ENCODE measurements at places on chromosomes 3 and 15.

DNA sequence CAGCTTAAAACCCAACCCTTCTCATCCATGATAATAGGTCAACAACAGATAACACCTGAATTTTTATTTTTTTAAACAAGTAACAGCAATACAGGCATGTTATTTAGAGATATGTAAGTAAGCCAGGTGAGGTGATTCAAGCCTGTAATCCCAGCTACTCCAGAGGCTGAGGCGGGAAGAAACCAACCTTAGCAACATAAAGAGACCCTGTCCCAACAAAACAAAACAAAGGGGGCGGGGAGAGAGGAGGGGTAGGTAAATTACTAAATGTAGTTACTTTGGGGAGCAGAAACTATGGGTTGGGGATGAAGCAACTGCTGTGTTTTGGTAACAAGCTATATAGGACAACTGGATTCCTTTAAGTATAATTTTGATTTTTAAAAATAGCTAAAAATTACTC, 47.0 kb downstream of the GNB4 start:
- no peak for DNase-seq

- no peak for DNase-seq
Observed at GRCh38 chr15:90869140-90869541, 753 bp downstream of the FURIN start.

- no peak for DNase-seq
Observed at GRCh38 chr3:129254536-129255230, 5.3 kb downstream of the COPG1 start.

GRCh38 chr15:69034352-69034751, 19.9 kb downstream of the NOX5 start:
- DNase-seq, result no peak

GRCh38 chr3:18946524-18946923, 201.8 kb upstream of the KCNH8 start:
- DNase-seq, result no peak

DNA sequence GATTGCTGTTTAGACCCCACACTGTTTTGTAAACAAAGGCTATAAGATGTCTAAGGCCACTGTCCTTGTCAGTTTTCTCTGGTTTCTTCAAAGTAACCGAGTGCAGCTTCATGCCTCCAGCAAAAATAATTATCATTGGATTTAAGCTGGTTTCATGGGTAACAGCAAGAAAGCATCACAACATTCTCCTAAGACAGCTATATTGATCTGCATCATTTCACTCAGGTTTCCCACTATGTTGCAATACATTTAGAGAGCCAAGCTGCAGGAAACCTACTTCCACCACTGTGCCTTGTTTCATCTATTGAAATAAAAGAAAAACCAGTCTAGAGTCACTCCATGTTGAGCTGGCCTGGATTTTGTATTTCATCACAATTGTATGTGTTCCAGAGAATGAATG, 351.4 kb downstream of the OXSM start:
- no peak for DNase-seq

- no peak for DNase-seq
Observed at GRCh38 chr3:122560680-122561079, 3.4 kb downstream of the PARP9 start.

DNA sequence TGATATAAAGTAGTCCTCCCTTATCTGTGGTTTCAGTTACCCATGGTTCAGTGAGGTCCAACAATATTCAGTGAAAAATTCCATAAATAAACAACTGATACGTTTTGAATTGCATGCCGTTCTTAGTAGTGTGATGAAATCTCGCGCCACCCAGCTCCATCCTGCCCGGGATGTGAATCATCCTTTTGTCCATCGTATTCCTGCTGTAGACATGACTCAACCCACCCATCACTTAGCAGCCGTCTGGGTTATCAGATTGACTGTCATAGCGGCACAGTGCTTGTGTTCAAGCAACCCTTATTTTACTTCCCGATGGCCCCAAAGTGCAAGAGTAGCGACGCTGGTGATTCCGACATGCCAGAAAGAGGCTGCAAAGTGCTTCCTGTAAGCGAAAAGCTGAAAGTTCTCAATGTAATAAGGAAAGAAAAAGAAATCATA, 48.0 kb upstream of the MEX3B start:
- no peak for DNase-seq

DNA sequence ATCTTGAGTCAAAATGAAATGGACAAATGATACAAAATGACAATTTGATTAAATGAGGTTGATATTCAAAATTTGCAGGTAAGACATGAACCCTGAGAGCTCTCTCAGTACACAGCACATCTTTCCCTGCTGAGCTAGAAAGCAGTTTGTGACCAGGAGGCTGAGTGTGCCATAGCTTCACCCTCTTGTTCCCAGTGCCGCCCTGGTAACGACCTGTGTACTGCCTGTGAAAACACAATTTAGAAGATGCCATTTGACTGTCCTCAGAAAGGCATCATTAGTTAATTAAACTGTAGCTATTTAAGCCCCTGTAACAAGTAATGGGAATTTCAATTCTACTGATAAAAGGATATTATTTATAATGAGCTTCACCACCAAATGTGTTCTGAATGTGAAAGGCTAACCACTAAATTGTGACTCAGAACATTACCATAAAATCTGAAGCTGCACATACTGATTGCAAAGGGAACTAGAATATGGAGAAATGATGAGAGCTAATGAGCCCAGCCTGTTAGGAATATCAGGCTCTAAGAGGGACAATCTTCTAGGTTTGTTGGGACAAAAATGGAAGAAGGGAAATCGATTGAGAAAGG, 212.9 kb upstream of the ARPP21 start:
- no peak for DNase-seq

- no peak for DNase-seq
Observed at GRCh38 chr15:70340494-70340870, 242.8 kb upstream of the TLE3 start.

GRCh38 chr15:76299786-76300185, 11.5 kb downstream of the ETFA start:
- no peak for DNase-seq

DNA sequence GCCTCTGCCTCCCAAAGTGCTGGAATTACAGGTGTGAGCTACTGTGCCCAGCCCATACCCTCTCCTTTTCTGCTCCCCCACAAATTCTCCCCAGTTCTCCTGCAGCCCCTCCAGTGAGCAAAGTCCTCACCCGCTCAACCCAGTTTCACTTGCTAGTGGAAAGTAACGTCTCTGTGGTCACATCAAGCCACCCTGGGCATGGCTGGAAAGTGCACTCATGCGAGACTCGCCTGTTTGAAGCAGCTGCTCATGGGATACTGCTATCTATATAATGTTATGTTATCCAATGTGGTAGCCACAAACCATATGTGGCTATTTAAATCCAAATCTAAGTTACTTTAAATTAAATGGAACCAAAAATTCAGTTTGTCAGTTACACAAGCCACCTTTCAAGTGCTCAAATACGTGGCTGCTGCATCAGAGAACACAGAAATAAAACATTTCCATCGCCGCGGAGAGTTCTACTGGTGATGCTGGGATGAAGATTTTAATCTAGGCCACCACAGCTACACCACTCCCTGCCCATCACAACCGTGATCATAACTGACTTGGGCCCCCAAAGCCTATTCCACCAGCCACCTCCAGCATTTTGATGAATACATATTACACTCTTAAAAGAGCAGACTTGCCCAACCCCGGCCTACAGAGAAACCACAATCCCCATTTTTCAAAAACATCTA, 119.4 kb downstream of the LIPC start:
- no peak for DNase-seq

DNA sequence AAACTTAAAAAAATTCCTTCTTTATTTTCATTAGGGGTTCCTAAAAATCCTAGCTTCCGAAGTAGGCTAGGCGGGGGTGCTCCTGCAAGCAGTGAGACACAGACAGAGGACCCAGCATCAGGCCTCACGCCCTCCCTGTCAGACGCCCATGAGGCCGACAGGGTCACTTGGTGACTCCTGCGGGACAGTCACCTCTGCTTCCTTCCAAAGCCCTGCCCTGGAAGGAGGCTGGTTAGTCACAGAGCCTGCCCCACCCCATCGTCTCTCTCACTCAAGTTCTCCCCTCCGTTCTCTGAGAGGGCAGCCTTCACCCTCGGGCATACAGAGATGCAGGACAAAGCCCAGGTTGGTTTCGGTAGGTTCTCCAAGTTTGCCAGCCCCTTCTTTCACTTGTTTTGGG, 38.6 kb downstream of the EHD4 start:
- no peak for DNase-seq

DNA sequence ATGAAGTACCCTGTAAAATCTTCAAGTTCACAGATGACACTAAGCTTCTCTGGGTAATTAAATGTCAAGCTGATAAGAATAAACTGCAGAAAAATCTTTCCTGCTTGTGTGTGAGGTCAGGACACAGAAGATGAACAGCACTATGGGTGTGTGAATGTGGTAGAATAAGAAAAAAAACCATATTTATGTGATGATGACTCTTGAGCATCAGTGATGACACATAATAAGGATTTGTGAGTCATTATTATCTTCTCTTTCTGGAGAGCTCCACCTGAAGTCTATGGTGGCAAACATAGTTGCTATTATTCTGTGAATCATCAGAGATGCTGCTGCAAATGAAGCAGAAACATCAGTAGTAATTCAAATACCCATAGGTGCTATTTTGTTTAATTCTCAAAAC, 422.4 kb downstream of the DIPK2A start:
- DNase-seq, result no peak

GRCh38 chr3:107868449-107868848, 222.4 kb downstream of the CD47 start:
- no peak for DNase-seq

- DNase-seq, result no peak
Observed at GRCh38 chr3:38345879-38346586, 552 bp upstream of the XYLB start.

GRCh38 chr15:74258456-74259291, 22.5 kb downstream of the CCDC33 start:
- no peak for DNase-seq

GRCh38 chr3:135528413-135529015, 437.0 kb upstream of the PPP2R3A start:
- no peak for DNase-seq

GRCh38 chr3:127629467-127630403, 750 bp downstream of the PODXL2 start:
- DNase-seq, result no peak

GRCh38 chr15:51620641-51621040, 1.9 kb downstream of the DMXL2 start:
- no peak for DNase-seq

GRCh38 chr3:184336547-184337398, 627 bp upstream of the FAM131A start:
- no peak for DNase-seq

GRCh38 chr3:142152384-142152783, 3.0 kb upstream of the TFDP2 start:
- no peak for DNase-seq

DNA sequence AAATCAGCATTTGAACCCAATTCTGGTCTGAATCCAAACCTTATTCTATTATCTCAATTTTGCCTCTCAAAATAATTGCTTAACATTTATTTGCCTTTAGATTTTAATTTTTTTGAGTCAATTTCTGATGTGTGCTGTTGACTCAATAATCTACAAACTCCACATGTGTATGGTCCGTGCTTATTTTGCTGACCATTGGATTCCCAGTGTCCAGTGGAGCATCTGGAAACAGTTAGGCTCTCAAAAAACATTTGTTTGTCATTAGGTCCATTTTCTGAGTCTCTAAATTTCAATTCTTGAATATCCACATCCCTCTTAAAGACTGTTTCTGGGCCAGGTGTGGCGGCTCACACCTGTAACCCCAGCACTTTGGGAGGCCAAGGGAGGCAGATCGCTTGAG, 19.2 kb upstream of the MYZAP start:
- DNase-seq, result no peak

DNA sequence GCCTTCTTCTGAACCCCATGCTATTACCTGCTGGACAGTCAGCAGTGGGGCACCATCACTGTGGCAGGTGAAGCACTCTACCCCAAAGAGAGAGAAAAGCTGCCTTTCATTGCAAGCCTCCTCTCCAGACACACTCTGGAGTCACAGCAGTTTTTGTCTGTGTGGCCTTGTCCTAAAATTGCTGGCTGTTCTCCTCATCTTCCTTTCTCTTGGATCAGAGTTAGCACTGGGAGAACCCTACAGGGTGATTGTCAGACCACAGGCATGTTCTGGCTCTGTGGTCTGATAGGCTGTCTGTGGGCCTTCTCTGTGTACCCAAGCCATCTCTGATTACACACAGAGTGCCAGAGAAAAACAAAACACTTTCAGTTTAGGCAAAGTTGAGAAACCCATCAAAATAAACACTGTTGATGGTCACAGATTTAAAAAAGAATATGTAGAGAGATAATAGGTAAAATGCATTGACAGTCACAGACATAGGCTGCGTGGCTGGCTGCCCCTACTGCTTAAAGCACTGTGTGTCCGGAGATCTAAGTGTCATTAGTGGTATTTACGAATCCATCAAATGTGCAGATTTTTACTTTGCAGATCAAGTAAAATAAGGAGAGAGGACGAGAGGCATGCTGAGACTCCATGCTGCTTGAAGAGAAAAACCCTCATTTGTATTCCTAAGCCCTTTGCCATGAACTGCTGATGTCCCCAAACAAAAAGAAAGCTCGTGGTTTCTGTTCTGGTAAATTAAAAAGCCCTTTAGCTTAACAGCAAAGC, 689.9 kb downstream of the TUSC7 start:
- no peak for DNase-seq

DNA sequence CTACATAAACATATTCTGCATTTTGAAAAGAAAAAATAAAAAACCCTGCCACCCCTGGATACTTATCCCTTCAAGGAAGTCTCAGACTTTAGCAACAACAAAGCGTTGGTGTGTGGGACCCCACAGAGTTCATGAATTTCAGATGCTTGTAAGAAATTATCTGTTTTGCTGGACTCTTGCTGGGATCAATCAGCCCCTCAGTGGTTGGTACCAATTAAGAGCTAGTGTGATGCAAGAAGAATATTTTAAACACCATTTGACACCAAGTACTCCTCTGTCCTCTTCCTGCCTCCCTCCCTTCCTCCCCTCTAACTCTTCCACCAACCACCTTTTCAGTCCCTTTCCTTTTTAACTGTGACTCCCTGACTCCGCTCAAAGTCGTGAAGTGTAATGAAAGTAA, 51.5 kb downstream of the SST start:
- DNase-seq, result no peak

GRCh38 chr3:38148311-38148882, 9.9 kb downstream of the MYD88 start:
- no peak for DNase-seq

DNA sequence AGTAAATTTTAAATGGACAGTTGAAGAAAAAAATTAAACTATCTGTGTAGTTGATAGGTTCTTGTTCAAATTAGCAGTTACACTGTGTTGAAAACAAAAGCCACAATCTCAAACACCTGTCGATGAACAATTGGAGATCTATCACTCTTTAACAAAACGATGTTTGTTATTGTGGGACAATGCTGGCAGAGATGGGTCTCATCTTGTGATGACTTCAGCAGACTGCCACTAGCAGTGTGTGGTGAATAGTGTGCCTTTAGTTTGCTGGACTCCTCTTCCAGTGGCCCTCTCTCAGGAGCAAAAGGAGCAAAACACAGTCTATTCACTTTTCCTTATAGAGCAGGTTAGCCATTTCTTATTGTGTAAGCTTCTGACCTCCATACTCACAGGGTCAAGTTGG, 14.7 kb upstream of the TRIM59 start:
- no peak for DNase-seq

- no peak for DNase-seq
Observed at GRCh38 chr3:172379372-172379771, 68.9 kb downstream of the GHSR start.

- DNase-seq, result no peak
Observed at GRCh38 chr3:195033531-195034091, 237.3 kb downstream of the XXYLT1 start.

Data from GM12891 (cell line).